Mammary epithelial cell (primary cell): ENCODE measurements at places on chromosomes 16 and 17.

- DNase-seq: peak; percentile 70
Observed at GRCh38 chr17:40473573-40474365, 27.7 kb downstream of the TNS4 start.

- DNase-seq: peak; percentile 88
Observed at GRCh38 chr17:55172612-55173011, 92.1 kb upstream of the HLF start.

DNA sequence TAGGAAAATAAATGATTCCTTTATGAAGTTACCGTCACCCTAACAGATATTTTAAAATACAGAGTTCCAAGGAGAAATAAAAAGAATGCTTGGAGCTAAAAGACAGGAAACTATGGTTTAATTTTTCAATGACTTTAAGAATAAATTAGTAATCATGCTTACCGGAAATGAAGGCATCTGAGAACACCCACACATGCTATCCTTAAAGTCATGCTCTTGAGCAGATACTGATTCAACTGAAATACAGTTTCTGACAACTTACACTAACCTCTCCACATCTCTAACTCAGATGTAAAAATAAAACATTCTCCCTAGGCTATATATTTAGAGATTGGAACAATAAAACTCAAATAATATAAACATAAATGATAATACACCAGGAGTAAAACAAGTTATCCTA is 7.8 kb downstream of the PSMD12 start:
- DNase-seq: no peak

- DNase-seq: no peak
Observed at GRCh38 chr17:47304186-47304585, 19.6 kb upstream of the EFCAB13 start.

DNA sequence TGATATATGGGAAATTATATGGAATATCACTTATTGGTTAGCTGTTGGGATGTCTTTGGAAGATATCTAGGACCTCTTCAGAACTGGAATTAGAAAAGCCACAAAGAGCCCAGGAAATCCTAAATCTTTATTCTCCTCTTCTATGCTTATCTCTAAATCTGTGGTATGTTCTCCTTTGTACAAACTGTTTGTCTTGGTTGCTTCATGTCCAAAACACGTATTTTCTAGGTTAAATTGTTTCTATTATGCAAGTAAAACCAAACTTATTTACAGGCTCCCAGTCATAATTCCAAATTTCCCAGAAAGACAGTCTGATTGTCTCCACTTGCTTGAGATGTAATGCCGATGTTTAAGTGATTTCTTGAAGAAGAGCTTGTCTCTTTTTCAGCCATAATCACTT is 650.9 kb downstream of the CDH11 start:
- DNase-seq: no peak

DNA sequence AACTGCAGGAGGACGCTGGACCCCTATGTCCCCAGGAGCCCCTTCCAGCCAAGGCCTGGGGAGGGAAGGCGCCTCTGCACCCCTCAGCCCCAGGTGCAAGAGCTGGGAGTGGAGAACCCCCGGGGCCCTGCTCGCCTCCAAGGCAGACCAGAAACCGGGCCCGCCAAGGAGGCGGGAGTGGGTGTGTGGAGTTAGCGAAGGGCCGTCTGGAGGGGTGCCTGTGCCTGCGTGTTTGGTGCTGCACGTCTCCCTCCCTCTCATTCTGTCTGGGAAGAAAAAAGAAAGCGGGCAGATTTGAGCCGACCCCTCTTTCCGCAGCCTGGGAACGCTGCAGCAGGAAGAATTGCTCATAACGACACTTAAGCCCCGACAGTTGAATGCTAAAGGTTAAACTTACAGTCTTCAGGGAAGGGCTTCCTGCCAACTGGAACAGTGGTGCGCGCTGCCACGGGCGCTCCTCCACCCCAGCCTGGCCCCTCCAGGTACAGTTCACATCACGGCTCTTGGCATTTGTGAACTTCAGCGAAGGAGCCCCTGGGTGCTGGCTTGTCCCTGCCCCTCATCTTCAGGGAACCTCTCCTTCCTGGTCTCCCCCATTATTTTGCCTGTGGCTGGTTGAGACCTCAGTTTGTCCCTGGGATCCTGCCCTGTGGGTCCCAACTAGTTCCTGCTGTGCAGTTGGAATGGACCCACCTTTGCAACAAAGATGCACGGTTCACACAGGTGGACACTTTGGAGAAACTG is 19.2 kb upstream of the ZFHX3 start:
- no peak for DNase-seq

DNA sequence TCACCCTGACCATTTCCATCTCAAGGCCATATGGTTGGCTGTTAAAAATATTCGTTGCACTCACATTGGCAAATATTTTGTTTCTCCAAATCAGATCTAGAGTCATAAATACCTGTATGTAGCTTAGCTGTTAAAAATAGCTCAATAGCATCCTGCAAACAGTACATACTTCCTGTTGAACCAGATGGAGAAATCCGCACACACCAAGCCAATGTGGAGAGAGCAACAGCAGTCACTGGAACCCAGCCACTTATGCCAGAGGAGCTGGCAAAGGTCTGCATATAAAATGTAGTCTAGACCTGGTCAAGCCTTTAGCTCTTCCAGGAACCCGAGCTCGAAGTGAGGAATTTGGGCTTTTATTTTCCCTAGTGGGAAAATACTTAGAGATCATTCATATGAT is 146.4 kb upstream of the KCNJ16 start:
- no peak for DNase-seq

DNA sequence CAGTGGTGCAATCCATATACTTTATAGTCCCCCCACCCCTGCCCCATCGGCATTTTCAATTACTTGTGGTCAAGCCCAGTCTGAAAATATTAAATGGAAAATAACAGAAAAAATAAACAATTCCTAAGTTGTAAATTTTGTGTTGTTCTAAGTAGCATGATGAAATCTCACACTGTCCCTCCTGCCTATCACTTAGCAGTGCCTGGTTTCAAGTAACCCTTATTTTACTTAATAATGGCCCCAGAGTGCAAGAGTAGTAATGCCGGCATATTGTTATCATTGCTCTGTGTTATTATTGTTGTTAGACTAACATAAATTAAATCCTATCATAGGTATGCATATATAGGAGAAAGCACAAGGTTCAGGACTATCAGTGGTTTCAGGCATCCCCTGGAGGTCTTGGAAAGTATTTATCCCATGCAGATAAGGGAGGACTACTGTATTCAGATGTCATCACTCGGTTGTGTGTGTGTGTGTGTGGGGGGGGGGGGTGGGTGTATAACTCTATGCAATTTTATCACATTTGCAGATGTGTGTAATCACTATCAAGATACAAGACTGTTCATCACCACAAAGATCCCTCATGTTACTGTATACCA is 9.3 kb downstream of the UBE2G1 start:
- no peak for DNase-seq

DNA sequence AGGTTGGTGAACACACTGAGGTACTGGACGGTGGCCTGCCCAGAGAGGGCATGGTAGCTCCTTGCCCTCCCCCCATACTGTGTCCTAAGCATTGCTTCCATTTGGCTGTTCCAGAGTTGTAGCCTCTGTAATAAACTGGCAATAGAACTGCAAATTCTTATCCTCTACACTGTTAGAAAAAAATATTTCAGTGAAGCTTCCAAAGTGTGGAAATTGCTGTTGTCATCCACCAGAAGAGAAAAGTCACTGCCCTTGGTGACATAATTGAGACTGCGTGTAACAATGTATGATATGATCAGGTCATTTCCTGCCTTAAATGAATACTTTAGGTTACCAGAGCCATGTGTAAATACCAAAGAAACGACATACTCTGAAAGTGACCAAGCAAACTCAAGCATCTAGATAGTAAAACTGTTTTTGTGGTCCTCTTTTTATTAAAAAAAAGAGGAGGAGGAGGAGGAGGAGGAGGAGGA is 65.9 kb downstream of the CEP95 start:
- no peak for DNase-seq

GRCh38 chr17:77905266-77905665 is 53.2 kb upstream of the TNRC6C start:
- DNase-seq: no peak

GRCh38 chr16:22284637-22285036 is 12.6 kb upstream of the POLR3E start:
- DNase-seq: no peak

DNA sequence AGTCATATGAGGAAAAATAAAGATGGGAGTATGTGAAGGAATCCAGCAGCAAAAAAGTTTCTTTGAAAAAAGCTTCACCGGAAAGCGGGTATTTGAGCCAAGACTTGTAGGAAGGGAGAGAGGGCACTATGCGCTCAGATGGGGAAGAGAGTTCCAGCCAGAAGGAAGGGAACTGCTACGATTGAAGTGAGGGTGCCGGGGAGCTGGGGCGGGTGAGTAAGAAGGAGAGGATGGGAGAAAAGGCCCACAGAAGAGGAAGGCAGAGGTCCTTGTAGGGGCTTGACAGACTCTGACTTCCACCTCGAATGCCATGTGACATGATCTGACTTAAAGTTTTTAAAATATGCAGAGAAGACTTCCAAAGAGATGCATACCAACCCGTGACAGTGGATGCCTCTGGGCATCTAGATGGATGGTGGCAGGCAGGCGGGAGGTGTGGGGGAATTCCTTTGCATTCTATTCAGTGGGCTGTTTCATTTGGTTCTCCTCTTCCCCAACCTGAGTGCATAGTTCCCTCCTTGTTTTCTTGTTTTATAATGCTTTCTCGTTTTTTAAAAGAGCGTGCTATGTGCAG is 44.9 kb downstream of the CDRT4 start:
- no peak for DNase-seq

DNA sequence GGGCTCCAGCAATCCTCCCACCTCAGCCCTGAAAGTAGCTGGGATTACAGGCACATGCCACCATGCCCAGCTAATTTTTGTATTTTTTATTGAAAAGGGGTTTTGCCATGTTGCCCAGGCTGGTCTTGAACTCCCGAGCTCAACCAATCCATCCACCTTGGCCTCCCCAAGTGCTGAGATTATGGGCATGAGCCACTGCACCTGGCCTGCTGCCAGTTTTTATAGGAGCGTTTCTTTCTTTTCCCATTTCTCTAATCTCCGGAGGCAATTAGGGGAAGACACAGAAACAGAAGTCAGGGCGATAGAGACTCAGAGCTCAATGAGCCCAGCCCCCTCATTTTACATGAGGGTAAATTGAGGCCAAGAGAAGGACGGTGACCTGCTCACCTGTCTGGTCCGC is 10.4 kb downstream of the MGAT5B start:
- no peak for DNase-seq

DNA sequence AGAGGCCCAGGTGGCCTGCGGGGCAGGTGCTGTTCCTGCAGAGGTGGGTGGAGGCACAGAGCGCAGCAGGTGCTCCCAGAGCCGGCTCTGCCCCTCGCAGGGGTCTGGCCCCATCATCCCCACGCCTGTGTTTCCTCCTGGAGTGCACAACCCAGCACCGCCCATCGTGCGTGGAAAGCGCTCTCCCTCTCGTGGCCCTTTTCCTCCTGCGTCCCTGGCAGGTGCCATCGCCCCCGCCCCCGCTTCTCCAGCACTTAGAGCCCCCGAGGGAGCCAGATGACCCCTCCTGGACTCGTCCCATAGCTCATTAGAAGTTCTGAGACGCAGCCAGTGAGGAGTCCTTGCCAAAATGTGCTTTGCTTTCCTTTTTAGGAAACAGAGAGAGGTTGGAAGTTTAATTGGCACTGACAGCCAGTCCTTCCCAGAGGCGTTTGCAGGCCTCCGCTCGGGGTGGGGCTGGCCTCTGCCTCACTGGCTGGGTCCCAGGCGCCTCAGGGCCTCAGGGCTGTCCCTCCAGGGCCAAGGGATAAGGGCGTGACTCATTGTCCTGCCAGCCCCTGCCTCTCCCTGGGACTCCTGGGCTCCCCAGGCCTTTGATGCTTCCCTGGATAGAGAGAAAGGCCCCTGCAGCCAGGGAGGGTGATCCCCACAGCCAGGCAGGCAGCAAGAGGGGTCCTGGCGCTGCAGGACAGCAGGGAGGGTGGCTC is 32.2 kb upstream of the CHMP6 start:
- DNase-seq: no peak

GRCh38 chr16:49828533-49829267 is 27.2 kb downstream of the ZNF423 start:
- DNase-seq: no peak

DNA sequence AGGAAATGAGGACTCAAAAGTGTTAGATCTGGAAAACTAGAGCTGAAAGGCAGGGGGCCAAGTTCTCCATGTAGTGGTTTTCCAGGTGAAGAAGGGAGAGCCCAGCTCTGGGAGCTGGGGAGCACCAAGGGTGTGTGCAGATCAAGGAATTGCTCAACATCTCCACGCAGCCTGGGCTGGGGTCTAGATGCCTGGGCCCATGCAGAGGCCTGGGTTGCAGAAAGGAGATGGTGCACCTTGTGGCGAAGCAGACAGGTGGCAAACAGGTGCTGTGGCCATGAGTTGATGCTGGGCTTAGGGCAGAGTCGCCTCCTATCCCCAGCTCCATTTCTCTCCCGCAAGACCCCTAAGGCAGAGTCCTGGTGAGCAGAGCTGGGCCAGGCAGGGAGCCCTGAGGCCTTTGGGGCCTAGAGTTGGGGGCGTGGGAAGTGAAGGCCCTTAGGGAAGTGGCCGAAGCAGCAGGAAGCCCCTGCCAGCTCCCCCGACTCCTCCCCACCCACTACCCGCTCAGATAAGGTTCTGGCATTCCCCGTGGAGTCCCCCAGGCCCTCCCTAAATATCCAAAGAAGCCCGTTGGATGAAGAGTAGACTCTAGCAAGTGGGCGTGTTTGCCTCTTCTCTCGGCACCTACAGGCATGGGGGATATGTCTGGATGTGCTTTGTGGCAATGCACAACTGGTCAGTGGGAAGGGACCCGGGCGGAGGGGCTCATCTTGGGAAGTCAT is 777 bp downstream of the FOXN1 start:
- DNase-seq: no peak

DNA sequence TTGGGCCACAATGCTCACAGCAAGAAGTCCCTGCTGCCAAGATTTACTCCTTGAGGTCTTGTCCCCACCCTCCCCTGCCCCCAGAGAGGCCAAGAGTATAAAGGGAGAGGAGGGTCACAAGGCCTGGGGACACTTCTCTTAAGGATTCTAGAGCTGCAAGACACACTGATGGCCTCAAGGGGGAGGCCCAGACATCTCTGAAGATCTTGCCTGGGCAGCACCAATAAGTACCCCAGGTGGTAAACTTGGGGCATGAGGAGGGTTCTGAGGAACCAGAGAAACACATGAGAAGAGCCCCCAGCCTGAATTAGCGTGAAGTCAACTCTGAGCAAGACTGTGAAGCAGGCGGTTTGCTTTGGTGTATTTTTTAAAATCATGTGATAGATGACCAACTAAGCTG is 26.8 kb upstream of the MTMR4 start:
- DNase-seq: no peak

DNA sequence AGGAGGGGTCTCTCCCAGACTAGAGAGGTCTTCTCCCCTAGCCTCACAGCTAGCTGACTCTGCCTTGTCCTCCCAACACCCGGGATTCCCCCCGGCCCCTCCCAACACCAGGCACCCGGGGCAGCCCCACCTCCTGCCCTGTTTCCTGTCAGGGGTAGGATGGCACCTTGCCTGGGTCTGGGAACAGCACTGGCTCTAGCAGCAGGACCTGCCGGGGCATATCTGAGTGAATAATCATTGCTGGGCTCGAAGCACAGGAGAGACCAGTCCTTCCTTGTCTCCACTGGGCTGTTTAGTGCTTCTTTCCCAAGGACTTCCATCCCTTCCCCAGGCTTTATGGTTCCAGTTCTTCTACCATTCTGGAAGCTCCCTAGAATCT is 25.7 kb downstream of the MINK1 start:
- DNase-seq: peak; percentile 93
